ENCODE measurements at places on chromosomes 5 and 9.

GRCh38 chr9:117334101-117334500 is 80.8 kb downstream of the ASTN2 start:
- DNase-seq = no peak

GRCh38 chr5:84306601-84307000 is 78.1 kb downstream of the EDIL3 start:
- no peak for DNase-seq

DNA sequence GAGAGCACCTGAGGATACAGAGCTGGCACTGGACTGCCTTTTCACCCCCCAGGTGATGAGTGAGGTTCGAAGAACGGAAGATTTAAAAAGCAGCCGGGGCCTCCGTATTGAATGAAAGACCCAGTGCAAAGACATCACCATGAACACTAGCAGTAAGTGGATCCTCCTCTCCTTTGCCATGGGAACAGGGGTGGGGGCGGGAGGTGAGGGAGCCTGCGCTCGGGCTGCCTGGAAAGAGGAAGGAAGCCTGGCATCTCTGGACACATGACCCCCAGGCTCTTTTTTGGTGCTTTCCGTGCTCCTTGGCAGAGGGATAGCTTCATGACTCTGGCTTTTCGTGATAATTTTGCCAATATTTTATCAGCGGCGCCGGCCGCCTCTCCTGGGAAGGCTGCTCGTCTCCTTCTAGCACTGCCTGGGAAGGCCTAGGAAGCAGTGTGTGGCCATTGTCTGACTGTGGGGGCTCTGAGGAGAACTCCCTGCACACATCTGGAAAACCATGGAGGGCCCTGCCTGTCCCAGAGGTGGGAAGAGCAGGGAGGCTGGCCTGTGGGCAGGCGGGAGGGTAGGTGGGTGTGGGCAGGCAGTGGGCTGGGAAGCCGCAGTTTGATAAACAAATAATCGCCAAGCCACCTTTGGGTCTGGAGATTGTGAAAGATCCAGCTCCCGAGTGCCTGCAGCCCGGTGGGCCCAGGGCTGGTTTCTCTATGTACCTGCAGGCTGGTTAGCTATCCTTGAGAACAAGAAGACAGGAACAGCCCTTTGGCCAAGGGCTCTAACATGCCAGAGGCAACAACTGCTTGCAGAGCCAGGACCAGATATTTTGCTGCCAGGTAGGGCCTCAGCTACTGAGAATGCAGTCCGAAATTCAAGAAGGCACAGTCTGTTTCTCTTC is 911 bp downstream of the ABLIM3 start:
- no peak for DNase-seq

DNA sequence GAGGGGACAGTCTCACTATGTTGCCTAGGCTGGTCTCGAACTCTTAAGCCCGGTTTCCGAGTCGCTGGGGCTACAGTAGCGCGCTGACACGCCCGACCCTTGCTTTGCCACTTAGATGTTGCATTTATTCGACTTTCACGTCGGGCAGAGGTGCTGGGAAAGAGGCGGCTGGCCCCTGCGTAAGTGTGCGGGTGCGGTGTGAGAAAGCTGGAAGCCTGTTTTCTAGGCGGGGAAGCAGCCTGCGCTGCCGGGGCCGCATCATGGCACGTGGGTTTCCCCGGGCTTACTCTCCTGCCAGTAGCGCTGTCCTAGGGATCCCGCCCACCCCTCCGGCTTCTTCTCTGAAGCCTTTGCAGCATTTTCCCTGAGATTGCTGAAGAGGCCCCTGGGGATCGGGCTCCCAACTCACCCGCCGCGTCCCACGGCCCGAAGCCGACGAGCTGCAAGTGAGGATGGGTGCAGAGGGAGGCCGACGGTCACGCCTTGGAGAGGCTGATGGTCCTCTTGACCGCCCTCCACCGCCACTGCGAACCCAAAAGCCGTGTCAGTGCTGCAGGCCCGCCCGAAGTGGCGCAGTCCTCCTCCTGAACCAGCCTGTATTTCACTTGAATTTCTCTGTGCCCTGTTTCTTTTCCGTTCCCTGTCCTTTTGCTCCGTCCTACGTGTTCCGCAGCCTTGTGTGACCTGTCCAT is 5.8 kb upstream of the TRIM41 start:
- DNase-seq = peak; percentile 59

GRCh38 chr9:89278551-89278950 is 32.4 kb upstream of the CKS2 start:
- DNase-seq = no peak

DNA sequence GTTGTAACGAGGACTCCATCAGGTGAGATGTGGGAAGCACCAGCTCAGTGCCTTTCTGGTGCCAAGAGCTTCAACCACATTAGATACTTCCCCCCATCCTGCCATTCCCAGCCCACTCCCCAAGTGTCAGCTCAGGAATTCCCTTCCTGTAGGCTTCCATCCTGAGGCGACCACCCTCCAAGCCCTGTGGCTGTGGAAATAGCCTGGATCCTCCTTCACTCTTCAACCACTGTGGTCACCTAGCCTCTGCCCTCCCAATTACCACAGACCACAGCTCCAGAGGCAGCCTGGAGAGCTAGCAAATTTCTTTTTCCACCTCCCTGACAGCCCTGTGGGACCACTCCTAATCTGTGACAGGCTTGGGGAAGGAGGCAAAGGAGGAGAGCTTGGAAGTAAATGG is 219.8 kb upstream of the MAP3K1 start:
- DNase-seq = no peak

- peak; percentile 68 for DNase-seq
Observed at GRCh38 chr5:97192580-97193354, 9.7 kb upstream of the RIOK2 start.

DNA sequence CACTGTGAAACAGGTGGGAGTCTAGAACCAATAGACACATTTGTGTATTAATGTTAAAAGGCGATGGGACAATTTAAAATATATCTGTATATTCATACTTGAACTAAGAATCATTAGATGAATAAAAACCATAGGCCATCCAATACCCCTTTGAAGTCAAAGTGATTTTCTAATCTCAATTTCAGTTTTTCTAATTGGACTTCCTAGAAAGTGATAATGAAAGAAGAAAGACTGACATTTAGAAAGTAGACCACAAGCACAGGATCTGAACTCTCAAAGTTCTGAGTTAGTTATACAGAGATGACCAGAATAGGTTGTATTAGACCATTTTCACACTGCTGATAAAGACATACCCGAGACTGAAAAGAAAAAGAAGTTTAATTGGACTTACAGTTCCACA is 412.8 kb upstream of the PIK3R1 start:
- DNase-seq = no peak

DNA sequence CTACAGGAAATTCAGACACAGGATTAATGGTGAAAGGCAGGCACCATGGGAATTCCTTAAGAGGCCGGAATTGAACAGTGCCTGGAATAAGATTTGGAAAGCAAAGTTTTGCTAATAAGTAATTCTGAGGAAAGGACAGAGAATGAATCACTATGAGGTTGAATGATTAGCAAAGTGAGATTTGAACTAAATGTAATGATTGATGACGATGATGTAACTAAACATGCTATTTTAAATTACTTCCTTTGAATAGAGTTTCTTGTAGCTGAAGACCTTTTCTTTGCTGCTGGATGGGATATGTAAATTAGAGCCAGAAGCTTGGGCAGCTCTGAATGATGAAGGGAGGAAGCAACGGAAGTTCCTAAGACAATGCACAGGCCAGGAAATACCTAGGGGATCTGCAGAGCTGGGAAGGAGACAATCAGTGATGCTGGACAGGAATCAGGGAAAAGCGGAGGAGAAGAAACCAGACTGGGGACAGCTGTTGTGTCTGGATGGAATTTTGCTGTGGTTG is 482.0 kb downstream of the PSAT1 start:
- peak; percentile 22 for DNase-seq

GRCh38 chr5:71475788-71476384 is 20.4 kb downstream of the BDP1 start:
- DNase-seq = peak; percentile 10

DNA sequence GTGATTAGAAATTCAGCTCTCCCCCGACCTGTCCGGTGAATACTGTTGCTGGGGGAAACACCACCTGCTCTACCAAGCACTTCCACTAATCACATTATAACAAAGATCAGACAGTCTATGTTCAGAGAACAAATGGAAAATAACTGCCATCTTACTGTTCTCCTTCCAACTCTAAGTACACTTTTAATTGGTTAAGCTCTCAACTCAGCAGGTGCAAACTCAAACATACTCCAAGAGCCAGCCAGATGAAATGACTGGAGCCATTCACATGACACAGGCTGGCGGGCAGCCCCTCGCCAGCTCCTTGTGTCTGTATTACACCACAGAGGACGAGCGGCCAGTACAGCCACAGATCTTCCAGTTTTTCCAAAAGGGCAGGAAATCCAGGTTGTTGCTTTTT is 16.1 kb downstream of the LIFR start:
- DNase-seq = no peak

DNA sequence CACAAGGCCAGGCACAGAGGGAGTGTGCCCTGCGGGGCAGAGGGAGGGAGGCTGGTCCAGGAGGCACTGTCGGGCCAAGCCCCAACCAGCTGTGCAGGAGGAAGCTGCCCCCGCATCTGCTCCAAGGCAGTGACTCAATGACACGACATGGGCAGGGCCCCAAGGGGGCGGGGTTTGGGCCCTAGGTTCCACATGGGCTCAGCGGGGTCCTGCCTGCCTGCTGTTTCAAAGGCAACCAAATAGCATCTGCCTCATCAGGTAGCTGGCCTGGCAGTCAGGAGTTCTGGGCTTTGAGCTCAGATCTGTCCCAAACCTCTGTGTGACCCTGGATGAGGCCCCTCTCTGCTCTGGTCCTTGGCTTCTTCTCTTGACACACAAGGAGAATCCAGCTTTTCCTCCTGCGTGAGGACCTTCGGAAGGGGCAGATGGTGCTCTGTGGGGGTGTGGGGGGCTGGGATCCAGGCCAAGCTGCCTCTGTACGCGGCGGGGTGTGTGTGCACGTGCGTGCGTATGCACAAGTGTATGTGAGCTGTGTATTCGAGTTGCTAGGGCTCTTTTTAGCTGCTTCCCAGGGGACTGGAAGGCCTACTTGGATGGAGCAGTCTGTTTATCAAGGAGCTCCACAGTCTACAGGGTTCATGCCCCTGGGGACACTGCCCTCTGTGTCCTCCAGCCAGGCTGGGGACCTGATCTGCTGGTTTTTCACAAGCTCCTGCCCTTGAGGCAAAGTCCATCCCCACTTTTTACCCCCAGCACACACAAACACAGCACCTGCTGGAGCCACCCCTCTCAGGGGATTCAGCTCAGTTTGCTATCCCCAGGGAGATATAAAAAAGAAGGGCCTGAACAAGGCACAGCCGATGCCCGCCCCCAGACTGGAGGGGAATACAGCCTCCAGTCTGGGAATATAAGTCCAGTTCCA is 138.9 kb downstream of the RGS3 start:
- peak; percentile 80 for DNase-seq

- DNase-seq = no peak
Observed at GRCh38 chr5:138697720-138698360, 55.4 kb upstream of the CTNNA1 start.

- DNase-seq = peak; percentile 79
Observed at GRCh38 chr9:27726244-27727081, 153.2 kb upstream of the C9orf72 start.

- DNase-seq = no peak
Observed at GRCh38 chr9:131873891-131874440, 134.1 kb upstream of the RAPGEF1 start.

DNA sequence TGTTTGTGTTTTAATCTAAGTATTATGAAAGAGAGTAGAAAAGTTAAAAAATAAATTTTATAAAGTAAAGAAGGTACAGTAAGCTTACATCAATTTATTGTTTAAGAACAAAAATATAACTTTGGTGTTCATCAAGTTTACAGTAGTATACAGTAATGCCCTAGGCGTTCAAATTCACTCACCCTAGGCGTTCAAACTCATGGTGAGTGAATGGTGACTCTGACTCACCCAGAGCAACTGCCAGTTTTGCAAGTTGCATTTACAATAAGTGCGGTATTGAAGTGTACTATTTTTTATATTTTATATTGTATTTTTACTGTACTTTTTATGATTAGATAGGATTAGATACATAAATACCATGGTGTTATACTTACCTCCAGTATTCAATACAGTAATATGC is 421.3 kb downstream of the CDH12 start:
- DNase-seq = no peak

- DNase-seq = no peak
Observed at GRCh38 chr9:136588663-136589464, 43.0 kb upstream of the NOTCH1 start.
